Fibroblast of gingiva (primary cell): ENCODE measurements at places on chromosomes 7 and 10.
A peak's percentile ranks its signal among the peaks of the same experiment; 100 is the strongest.

DNA sequence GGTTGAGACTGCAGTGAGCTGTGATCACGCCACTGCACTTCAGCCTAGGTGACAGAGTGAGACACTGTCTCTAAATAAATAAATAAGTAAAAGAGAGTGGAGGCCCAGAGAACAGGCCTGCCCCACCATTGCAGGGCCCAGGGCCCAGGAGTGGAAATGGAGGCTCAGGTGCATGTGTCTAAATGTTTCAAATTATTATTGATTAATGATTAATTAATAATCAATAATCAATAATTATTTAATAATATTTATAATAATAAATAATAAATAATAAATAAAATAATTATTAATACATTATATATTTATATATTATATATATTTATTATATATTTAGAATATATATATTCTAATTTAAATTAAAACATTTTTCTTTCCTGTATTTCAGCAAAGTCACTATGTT is 53.7 kb upstream of the ZRANB1 start:
- no peak for DNase-seq

- DNase-seq, result no peak
Observed at GRCh38 chr10:43069211-43069515, 7.7 kb upstream of the RET start.

GRCh38 chr7:142811154-142811737 is 40.5 kb downstream of the PRSS2 start:
- peak; percentile 38 for DNase-seq

DNA sequence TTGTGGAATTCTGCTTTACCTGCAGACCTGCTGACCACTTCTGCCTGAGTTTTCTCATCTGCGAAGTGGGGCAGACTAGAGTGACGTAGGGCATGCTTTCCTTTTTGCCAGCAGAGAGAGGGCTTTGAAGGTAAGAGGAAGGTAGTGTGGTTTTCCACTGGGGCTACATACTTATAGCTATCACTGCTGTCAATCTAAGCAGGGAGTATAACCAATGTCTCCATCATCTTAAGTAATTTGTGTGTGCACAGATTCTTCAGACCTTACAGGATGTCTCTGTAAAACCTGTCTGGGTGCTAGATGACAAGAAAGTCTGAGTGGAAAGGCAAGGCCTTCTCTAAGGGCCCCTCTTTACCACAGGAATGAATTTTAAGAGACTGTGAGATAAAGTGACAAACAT is 106.8 kb downstream of the RBM20 start:
- DNase-seq, result no peak

DNA sequence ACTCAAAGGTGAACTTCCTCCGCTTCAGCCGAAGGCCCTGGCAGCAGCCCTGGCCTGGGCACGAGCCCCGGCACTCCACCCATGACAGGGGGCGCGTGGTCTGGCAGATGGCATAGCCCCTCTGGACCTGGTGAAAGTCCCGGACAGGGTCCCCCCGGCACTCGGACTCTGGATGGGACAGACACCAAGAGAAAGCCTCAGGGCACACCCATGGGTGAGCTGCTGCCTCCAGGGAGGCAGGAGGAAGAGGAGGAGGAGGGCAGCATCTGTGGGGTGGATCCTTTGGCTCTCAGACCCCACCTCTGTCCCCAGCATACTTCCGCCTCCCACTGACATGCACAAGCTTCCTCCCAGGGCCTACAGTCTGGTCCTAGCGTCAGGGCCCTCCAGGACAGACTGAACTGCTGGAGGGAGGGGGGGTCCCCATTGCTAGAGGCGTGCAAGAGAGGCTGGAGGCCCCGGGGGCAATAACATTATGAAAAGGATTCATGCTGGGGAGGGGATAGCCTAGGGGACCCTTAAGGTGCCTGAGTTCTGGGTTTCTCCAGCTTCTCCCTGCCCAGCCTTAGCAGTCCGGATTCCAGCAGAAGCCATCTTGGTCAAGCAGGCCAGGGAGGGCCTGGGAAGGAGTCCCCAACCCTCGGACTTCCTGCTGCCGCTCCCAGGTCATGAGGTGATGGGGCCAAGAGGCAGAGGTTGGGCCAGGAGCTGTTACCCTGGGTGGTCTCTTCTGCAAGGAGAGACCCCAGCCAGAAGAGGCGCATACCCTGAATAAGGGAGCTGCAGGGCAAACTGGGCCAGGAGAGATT is 169.3 kb downstream of the LCOR start:
- no peak for DNase-seq

- peak; percentile 44 for DNase-seq
Observed at GRCh38 chr10:133260895-133261725, 15.6 kb downstream of the ADAM8 start.

- DNase-seq, result no peak
Observed at GRCh38 chr7:130228840-130229502, 21.3 kb downstream of the SSMEM1 start.

DNA sequence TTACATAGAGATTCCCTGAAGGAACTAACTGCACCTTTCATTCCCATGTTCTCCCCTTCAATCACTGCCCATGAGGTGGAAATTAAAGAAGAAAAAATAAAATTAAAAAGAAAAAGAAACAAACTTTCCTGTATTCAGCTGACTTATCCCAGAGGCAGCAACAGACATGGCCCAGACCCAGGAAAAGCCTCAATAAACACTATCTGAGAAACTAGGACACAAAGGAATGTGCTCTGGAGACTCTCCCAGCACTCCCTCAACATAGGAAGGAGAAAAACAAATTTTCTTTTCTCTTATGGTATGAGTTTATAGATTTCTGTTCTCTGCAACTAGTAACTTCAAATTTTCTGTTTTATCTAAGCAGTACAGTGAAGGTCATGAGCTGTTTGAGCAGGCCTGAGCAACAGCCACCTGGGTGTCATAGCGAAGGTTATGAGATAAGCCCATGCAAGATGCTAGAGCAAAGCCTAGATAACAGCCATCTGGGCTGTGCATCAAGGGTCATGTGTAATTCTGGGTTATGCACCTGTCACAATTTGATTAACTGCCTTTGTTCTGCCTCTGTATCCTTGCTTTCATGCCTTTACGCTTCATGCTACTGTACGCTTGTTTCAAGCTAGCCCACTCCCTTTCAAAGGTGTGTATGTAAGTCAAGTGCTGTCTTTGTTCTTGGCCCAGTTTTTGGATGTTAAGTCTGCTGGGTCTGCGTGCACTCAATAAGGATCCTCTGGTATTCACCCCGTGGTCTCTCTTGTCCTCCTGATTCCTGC is 11.0 kb upstream of the OR6B1 start:
- DNase-seq, result peak; percentile 27

DNA sequence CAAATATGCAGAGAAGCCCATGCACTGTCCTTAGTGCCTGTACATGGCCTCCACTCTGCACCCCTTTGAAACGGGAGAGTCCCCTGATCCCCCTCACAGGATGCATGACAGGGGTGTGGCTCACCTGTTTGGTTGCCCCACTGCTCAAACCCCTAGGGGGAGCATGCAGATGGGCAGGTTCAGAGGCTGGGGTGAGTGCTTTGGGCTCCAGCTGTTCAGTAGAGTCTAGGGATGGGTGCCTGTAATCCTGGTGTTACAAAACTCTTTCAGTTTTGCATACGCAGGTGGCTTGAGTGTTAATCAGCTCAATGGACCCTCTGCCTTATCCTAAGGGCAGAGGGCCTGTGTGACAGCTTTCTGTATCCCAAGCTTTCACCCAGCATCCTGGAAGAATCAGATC is 7.8 kb upstream of the SFTPA1 start:
- DNase-seq, result no peak

DNA sequence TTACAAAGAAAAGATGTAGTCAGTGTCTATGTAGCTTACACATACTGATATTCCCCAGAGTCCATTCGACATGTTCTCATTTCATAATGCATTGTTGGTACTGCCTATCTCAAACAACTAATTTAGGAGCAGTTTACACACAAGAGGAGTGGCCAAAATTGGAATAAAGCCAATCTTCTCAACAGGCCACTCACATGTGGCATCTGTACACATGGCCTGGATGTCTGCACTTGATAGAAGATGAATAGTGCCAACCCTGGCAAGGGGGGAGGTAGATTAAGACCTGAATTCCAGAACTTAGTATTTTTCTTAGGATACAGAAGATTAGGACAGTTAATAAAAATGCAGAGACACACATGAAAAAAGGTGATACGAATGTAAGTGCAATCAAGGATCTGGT is 125.3 kb upstream of the STARD3NL start:
- DNase-seq, result no peak

GRCh38 chr10:77463499-77463898 is 174.1 kb downstream of the KCNMA1 start:
- DNase-seq, result no peak

GRCh38 chr10:87842220-87842641 is 21.1 kb downstream of the KLLN start:
- DNase-seq, result no peak

GRCh38 chr7:36667007-36667745 is 57.1 kb downstream of the AOAH start:
- DNase-seq, result no peak

DNA sequence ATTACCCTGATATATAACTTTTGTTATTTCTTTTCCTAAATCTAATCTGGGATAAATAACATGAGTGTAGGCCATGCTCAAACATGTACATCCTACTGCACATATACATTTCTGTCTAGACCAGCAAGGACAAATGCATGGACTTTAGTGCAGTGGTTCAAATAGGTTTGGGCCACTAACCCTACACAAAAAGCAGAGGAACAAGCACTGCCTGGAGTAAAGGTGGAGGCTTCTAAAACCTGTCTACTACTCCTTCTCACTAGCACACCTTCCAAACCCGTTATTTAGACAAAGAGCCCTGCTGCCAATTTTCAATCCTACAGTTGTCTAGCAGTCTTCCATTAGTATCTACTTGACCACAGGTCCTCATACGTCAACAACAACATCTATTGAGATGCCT is 34.8 kb downstream of the SGCE start:
- DNase-seq, result no peak

DNA sequence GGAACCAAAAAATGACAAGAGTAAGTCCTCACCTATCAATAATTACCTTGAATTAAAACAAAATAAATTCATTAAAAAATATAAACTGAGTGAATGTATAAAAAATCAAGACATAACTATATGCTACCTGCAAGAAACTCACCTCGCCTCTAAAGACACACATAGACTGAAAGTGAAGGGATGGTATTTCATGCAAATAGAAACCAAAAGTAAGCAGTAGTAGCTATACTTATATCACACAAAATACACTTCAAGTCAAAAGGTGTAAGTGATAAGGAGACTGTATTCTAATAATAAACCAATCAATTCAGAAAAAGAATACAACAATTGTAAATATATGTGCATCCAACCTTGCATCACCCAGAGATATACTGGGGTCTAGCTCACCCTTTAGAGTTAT is 332.6 kb downstream of the SH2D4B start:
- no peak for DNase-seq

- no peak for DNase-seq
Observed at GRCh38 chr7:138512092-138512858, 52.2 kb downstream of the TRIM24 start.

GRCh38 chr7:128010391-128011127 is 20.7 kb downstream of the LRRC4 start:
- no peak for DNase-seq

- DNase-seq, result no peak
Observed at GRCh38 chr10:64535131-64535867, 1014.1 kb downstream of the REEP3 start.

- peak; percentile 98 for DNase-seq
Observed at GRCh38 chr10:99788598-99789256, 6.3 kb downstream of the ABCC2 start.

DNA sequence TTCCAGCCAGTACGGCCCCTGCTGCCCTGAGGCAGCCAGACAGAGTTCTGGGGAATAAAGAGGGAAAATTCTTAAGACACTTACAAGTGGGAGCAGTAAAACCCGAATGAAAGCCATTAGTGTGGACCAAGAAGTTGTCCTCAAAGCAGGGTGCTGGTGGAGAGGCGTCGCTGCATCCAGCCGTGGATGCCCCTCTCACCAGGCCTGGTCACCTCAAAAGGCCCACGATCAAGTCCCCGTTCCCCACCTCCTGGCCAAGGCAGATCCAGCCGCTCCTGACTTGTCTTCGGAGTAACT is 656 bp downstream of the VSTM4 start:
- no peak for DNase-seq

GRCh38 chr10:79380125-79380945 is 33.1 kb downstream of the PPIF start:
- peak; percentile 91 for DNase-seq

DNA sequence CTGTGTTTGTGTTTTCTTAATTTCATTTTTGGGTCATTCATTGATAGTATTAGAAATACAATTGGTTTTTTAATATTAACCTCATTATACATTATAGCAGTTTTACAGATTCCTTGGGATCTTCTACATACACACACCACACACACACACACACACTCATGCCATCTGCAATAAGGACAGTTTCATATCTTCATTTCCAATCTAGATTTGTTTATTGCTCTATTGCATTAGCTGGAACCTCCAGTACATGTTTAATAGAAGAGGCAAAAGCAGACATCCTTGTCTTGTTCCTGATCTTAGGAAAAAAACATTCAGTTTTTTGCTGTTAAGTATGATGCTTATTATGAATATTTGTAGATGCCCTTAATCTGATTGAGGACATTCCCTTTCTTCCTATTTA is 17.8 kb upstream of the CALU start:
- DNase-seq, result no peak

GRCh38 chr7:141866974-141867373 is 25.7 kb upstream of the PRSS37 start:
- DNase-seq, result no peak

GRCh38 chr10:31623466-31623865 is 304.4 kb downstream of the ZEB1 start:
- DNase-seq, result peak; percentile 92

GRCh38 chr7:91692800-91693199 is 187.7 kb downstream of the MTERF1 start:
- DNase-seq, result peak; percentile 4

- DNase-seq, result peak; percentile 96
Observed at GRCh38 chr7:116582806-116583444, 58.1 kb downstream of the CAV1 start.

GRCh38 chr10:6047847-6048246 is 14.3 kb downstream of the IL2RA start:
- no peak for DNase-seq

GRCh38 chr7:155410431-155410830 is 47.5 kb upstream of the EN2 start:
- DNase-seq, result no peak
